DMS 273 treated with DMSO at 0.1 percent for 48 hours (cell line): ENCODE measurements at places on chromosomes 7 and 10.
A peak's percentile ranks its signal among the peaks of the same experiment; 100 is the strongest.

DNA sequence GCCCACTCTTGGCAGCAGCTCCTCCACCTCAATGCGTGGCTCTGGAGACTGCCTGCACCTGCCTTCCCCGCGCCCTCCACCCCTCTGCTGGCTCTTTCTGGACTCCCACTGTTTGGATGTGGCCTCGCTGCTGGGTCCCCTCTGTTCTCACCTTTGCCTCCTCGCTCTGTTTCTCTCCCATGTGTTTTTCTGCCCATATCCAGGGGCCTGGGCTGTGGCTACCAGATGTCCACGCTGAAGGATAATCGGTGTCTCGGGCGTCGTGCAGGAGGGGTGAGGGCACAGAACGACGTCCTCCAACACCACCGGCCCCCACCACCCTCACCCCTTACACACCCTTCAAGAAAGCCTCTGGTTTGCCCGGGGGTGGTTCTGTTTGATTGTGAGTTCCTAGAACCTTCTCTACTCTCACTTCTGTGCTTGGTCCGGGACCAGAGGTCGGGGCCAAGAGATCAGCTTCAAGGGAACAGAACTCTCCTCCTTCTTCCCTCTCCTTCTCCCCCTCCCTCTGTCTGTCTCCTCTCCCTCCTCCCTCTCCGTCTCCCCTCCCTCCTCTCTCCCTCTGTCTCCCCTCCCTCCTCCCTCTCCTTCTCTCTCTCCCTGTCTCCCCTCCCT, 31.7 kb downstream of the AP5Z1 start:
- DNase-seq = no peak

- DNase-seq = no peak
Measured at GRCh38 chr7:121214657-121215056, 114.1 kb upstream of the WNT16 start.

- no peak for DNase-seq
Measured at GRCh38 chr7:88224601-88225275, 4.9 kb upstream of the SRI start.

GRCh38 chr7:36945612-36946400, 221.5 kb upstream of the AOAH start:
- peak; percentile 97 for DNase-seq

DNA sequence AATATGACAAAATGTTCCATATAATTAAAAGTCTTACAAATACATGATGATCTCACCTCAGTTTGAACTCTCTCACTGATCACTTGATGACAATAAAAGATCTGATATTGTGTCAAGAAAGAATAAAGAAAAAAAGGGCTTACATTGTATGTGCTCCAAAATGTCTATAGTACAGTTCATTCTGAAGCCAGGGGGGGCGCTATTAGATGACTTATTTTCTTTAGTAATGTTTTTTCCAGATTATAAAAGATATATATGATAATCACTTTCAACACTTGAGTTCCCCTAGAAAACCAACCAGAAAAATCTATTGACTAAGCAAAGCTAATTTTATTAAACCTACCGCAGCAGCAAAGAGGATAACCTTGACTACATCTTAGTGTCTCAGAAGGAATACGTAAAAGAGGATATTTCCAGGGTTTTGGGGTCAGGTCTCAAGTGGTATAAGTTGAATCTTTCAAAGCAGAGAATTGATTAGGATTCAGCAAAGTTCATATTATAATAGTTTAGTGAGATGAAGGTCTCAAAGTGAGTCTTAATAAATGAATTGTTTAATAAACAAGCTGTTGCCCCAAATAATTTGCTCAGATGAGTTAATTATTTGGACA, 55.8 kb downstream of the PTN start:
- no peak for DNase-seq

- DNase-seq = no peak
Measured at GRCh38 chr10:79239275-79239779, 107.9 kb upstream of the PPIF start.

DNA sequence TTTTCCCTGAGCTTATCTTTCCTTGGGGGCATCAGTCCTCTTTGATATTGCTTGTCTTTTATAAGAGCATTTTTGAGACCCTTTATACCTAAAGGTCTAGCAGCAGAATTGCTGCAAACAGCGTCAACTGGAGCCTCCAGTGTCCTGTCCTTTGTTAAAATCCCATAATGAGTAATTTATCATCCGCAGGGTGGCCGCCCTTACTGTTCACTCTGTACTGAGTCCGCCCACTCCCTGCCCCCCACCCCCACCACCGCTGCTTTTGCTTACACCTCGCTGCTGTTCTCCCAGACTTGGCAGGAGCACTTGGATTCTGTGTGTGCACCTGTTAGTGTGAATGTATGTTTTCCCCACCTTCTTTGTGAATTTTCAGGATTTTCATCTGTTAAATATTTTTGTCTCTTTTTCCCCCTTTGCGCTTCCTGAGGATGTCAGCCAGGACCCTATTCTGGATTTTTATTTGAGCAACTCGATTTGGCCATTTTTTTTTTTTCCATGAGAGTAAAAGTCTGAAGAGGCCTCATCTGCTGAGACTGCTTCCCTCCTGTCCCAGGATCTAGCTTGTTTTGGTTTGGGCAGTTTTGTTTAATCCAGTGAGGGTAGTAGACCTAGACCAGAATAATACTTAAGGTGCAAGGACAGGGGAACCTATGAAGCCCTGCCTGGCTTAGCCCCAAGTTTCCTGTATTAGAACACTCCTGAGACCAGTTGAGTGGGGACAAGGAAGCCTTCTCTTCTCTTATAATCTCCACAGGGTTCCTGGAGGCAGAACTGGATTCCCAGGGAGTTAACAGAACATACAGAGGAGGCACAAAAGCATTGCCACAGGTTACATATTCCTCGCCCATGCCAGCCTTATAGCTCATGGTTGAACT, 8.2 kb downstream of the AGFG2 start:
- no peak for DNase-seq

DNA sequence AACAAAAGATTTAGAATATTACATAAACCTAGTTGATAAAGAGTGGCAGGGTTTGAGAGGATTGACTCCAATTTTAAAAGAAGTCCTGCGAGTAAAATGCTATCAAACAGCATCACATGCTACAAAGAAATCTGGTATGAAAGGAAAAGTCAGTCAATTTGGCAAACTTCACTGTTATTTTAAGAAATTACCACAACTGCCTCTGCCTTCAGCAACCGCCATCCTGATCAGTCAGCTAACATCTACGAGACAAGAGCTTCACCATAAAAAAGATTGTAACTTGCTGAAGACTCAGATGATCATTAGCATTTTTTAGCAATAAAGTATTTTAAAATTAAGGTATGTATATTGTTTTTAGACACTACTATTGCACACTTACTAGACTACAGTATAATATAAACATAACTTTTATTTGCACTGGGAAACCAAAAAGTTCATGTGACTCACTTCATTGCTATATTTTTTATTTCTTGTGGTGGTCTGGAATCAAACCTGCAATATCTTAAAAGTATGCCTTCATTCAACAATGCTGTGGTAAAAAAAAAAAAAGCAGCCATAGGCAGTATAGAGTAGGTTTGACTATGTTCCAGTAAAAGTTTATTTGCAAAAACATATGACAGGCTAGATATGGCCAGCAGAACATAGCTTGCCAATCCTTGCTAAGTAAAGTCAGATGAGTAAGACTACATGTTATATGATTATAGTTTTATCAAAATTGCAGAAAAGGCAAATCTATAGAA, 74.4 kb downstream of the GLCCI1 start:
- no peak for DNase-seq

DNA sequence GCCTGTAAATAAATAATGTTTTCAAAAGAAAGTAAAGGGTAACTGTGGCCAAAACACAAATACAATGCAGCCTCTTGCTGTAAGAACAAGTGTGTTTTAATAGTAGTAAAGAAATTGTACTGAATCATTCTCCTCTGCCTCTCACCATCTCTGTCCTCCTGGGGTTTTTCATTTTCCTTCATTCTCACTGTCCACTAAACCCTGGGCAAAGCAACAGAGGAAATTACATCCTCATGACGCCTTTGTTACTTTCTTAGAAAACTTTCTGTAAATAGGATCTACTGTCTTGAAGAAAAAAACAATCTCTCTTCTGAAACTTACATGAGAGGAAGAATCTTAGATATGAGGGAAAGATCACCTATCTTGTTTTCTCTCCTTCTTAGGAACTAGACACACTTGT, 54.6 kb downstream of the ASB4 start:
- no peak for DNase-seq

GRCh38 chr10:100826031-100826651, 80.8 kb downstream of the PAX2 start:
- no peak for DNase-seq

DNA sequence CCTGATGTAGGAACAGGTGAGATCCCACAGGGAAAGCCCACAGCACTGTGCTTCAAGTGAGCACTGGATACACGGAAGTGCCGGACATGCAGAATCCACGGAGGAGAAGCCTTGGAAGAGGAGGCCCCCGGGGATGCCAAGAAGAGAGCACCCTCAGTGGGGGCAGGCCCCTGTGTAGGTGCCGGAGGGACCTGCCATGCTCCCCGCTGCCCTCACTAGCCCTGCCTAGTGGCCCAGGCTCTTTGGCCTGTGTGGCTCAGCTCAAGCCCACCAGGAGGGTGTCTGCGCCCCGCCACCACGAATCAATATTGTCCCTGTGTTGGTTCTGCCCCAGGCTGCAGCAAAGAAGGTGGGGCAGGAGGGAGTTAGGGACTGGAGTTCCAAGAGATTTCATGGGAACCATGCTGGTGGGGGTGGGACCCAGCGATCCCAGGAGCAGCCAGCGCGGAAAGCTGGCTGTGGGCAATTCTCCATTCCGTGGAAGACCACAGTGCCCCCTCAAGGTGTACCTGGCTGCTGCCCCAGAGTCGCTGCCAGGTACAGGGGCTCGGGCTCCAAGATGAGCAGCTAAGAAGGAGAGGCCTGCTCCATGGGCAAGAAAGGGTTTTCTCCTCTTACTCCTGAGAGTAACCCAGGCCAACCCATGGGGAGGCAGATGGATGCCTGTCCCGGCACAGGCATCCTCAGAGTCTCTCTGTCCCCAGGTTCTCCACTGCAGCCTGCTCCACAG, 34.9 kb upstream of the LEP start:
- DNase-seq = no peak

- no peak for DNase-seq
Measured at GRCh38 chr10:129532838-129533237, 65.8 kb downstream of the MGMT start.

DNA sequence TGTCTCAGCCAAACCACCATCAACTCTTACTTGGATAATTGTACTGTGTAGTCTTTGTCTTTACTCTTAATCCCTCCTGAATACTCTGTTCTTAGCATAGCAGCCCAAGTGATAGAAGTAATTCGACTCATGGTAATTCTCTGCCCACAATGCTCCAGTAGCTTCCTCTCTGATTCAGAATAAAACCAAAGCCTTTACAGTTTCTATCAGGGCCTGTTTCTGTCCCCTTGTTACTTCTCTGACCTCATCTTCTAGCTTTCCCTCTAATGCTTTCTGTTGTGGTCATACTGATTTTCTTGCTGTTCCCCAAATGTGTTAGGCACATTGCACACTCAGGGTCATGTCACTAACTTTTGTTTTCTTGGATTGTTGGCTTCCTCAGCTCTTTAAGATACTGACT, 8.0 kb downstream of the ZNF518A start:
- DNase-seq = no peak
